ENCODE measurements at places on chromosomes 2 and 18.

DNA sequence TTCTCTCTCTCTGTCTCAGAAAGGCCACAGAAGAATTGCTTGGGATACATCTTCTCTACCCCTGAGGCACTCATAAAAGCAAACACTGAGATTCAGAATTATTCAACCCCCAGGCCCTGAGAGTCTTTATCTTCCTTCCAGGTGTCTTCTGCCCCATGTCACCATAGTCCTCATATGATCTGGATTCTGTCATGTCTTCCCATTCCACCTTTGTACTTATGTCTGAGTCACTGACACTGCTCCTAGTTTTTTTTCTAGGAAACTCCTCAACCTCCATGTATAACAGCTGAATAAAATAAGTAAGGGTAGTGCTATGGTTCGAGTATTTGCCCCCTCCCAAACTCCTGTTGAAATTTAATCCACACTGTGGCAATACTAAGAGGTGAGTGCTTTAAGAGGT is 11.6 kb downstream of the HIBCH start:
- no peak for DNase-seq

DNA sequence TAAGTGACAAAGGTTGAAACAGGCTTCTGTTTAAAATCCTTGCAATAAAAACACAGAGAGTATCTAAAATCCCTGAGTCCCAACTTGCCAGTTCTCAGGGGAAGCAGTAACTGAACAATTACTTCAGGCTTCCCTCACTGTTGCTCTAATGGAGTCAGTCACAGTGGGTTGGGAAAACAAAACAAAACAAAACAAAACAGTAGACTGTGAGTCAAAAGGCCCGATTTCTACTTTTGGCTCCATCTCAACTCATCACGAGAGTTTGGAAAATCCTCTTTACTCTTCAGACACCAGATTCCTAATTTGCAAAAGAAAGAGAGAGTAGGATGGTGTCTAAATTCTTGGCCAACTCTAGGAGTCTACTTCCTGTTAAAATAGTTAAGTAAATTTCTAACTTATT is 1.1 kb downstream of the FSHR start:
- no peak for DNase-seq

GRCh38 chr2:127067620-127068350 is 39.2 kb downstream of the BIN1 start:
- DNase-seq = peak; percentile 62

GRCh38 chr2:207875473-207876212 is 105.9 kb upstream of the FZD5 start:
- DNase-seq = no peak

GRCh38 chr2:6812857-6813530 is 52.7 kb downstream of the CMPK2 start:
- no peak for DNase-seq

GRCh38 chr2:223894009-223894408 is 51.1 kb downstream of the WDFY1 start:
- DNase-seq = no peak

- DNase-seq = no peak
Observed at GRCh38 chr18:23181547-23181946, 46.3 kb downstream of the CABLES1 start.

DNA sequence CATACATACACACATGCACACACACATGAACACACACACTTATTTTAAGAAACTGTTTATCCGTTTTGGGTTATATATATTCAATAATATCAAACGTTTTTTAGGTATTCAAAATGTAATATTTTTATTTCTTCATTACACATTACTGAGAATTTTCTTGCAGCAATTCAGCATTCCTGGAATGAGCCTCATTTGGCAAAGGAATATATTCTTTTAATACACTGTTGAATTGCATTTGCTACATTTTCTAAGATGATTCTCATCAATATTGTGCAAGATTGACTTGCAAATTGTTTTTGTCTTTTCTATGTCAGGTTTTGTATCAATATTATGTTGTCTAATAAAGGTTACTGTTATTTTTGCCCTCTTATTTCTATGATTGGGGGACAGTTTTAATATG is 276.1 kb upstream of the CYP26B1 start:
- no peak for DNase-seq

DNA sequence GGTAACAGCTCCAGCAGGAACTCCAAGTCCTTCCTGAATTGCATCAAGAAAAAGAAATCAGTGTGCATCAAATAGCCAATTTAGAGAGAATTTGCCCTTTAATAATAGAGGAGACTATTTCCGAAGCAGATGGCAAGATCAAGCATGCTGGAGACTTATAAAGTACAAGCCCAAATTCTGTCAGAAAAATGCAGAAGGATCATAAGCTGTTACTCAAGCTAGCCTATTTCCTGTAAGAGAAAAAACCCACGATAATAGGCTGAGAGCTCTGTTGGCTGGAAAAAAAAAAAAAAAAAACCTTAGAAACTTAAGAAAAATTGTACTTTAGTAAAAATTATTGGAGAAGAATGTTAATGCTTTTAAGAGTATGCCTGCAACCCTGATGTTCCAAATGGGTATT is 24.4 kb upstream of the ITM2C start:
- DNase-seq = no peak

DNA sequence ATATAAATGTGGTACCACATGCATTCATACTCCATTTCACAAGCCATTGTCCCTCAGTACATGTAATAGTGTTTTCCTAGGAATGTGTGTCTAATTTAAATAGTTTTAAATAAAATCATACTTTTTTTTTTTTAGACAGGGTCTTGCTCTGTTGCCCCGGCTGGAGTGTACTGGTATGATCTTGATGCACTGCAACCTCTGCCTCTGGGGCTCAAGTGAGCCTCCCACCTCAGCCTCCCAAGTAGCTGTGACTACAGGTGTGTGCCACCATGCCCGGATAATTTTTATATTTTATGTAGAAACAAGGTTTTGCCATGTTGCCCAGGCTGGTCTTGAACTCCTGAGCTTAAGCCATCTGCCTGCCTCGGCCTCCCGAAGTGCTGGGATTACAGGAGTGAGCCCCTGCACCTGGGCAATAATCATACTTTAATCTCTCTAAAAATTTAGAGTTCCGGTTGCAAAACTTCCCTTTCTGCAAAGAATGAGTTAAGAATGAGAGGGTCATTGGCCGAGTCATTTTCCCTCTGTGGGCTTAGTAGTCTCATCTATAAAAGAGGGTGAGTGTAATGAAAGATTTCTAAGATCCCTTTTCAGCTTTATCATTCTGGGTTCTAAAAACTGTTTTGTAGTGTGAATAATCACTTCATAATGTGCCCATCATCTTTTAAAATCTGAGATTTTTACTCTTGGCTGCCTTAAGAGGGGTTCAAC is 116.0 kb upstream of the PELI1 start:
- no peak for DNase-seq

- DNase-seq = no peak
Observed at GRCh38 chr2:85926931-85927661, 38.3 kb upstream of the ST3GAL5 start.

Measured in immature natural killer cell (primary cell).